ENCODE measurements at places on chromosomes 12 and 14.

DNA sequence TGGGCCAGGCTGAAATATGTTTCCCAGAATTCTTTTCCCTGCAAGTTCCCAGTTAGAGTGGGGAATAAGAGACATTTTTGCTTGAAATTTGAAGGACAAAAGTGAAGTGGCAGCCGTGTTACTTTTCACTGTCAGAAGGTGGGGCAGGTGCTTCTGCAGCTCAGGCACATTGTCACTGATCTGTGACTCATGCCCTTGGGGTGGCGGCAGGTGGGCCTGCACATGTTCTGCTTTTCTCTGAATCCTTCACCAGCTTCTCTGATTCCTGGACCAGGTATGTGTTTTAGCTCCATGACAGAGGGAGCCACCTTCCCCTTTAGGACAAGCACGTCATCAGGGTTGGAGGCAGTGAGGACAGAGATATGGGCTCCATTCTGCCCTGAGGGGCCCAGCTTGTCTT, 11.7 kb upstream of the KCNA5 start:
- DNase-seq, result no peak

- no peak for DNase-seq
These were observed 81.1 kb upstream of the RFLNA start for GRCh38 chr12:124213666-124214347.

- no peak for DNase-seq
These were observed 301.9 kb downstream of the CCER1 start for GRCh38 chr12:90653040-90653439.

- DNase-seq, result no peak
These were observed 472 bp downstream of the MBD6 start for GRCh38 chr12:57522887-57523705.

DNA sequence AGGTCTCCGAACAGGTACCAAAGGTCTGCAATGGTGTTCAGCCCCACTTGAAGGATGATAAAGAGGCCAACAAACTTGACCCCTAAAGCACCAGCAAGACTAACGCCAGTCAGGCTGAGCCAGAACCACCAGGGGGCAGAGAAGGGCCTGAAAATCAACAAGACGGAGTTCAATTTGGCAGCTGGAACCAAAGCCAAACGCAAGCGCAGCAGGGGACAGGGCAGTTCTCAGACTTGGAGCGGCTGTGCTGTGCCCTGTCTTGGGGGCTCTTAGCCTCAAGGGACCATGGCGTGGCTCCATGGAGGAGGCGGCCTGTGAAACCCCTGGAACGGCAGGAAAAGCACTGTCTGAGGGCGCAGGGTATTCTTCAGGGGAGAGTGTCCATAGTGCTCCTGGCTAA, 19.6 kb downstream of the POMT2 start:
- peak; percentile 38 for DNase-seq

GRCh38 chr14:88380405-88380804, 5.1 kb upstream of the SPATA7 start:
- DNase-seq, result no peak

DNA sequence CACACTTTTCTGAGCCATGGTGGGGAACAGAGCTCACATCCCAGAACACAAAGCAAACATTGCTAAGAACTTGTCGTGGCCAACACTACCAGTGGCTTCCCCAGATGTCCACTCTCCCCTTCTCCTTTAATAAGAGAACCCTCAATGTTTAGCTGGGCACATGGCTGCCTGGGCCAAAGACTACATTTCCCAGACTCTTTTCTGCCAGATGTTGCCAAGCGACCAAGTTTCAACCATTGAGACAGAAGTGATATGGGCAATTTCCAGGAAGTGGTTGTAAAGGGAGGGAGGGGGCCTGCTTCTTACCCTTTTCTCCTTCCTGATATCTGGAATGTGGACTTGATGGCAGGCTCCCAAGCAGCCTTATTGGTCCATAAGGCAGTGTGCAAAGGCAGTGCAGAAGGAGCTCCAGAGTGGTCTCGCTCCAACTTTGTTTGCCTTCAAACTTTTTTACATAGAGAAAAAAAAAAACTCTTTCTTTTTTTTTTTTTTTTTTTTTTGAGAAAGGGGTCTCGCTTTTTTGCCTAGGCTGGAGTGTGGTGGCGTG, 24.9 kb upstream of the JDP2 start:
- no peak for DNase-seq

GRCh38 chr12:75528272-75528671, 16.9 kb upstream of the KRR1 start:
- no peak for DNase-seq

GRCh38 chr14:89415159-89415558, 1.9 kb downstream of the FOXN3 start:
- DNase-seq, result no peak

- DNase-seq, result no peak
These were observed 11.1 kb downstream of the EXOC3L4 start for GRCh38 chr14:103105580-103106150.

GRCh38 chr12:124231980-124232653, 62.8 kb upstream of the RFLNA start:
- no peak for DNase-seq

DNA sequence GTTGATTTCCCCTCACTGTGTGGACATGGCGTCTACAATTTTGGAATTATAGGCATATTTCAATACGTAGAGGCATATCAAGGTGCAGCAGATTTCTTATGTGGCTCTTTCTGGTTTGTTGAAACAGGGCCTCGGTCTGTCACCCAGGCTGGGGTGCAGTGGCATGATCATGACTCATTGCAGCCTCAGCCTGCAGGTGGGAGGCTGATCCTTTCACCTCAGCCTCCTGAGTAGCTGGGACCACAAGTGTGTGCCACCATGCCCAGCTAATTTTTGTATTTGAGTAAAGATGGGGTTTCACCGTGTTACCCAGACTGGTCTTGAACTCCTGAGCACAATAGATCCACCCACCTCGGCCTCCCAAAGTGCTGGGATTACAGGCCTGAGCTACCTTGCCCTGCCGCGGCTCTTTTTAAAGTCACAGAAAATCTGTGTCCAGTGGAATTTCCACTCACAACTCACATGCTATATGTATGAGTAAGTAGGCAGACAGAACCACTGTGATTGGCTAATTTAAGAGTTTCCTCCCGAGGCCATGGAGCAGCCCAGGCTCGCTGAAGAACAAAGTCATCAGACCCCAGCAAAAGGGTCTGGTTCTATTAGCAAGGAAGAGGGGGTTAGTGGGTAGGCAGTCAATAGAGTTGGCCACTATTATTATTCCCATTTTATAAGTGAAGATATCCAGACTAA, 9.1 kb downstream of the GNG2 start:
- no peak for DNase-seq

DNA sequence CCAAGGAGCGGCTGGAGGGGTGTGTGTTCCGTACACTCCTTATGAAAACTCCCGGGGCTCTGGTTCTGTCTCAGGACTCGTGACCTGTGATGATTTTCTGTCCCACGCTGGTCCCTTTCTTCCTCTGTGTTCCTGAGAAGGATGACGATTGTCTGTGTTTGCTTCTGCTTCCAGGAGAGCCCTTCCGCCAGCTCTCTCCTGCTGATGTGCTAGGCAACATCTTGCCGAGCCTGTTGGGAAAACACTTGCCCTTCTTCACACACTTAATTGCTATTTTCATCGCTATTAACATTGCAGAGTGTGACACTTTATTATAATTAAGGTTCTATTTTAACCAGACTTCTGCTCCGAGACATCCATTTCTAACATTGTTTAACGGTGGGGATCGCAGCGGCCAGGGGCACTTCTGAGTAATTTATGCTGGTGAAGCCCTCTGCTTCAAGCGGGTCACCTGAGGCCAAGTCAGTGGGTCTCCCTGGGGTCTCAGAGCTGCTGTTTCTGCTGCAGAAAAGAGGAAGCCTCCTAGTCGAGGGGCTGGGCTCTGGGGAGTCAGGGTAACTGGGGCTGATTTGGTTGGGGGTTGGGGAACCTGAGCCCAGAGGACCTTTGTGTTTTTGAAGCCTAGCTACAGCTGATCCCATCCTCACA, 88.6 kb downstream of the PRMT8 start:
- no peak for DNase-seq

DNA sequence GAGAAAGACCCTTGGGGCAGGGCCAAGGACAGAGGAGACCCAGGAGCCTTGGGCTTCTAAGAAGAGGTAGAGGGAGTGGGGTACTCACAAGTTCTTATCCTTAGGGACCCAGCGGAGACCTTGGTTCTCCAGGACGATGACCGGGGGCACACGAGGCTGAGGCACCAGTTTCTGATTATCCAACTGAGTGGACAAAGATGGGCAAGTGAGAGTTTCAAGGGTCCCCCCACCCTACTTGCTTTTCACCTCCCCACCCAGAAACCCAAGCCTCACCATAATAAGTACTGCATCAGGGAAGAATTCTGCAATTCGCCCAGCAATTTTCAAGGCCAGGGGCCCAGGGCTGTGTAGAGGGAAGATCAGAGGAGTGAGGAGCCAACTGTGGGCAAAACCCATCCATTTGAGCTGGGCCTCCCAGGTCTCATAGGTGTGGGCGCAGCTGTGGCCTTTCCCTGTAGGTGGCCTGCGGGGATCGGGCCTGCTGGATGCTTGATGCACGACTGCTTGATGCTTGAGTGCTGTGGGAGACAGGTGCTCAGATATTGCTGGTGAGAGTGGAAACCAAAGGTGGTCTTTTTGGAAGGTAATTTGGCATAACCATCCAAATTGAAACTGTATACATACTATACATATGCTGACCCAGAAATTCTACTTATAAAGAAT, 2.0 kb downstream of the EMC9 start:
- DNase-seq, result no peak

GRCh38 chr14:106883218-106883692, 1356.9 kb downstream of the TMEM121 start:
- no peak for DNase-seq

DNA sequence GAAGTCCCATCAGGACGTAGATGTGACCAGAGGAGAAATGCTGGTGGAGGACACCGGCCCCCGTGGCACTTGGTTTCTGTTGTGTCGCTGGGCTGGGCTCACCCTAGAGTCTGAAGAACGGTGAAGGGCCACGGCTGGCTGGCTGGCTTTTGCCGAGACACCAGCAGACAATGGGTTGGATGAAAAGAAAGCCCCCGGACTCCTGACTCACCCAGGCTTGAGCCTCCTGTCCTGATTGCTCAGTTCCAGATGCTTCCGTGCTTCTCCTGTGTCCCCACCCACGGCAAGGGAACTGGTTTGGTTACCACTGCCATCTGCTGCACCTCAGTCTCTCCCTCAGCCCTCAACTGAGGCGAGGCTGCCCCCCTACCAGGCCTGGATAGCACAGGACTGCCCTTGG, 10.4 kb upstream of the ENDOU start:
- no peak for DNase-seq

All from GM18507 (cell line).